ENCODE measurements at places on chromosomes 3 and 15. TPM values are rescaled to one million over a fixed set of nuclear protein-coding genes. Genes with fewer than 3 reads are reported as not detected.

Gene FETUB
- not detected for total RNA-seq

Gene C3orf22
- total RNA-seq, result not detected

Gene C2CD4B
- 0.58 TPM for total RNA-seq

Gene SH2D7
- total RNA-seq, result not detected

Gene STAC
- total RNA-seq, result not detected

Gene ALDH1L1
- total RNA-seq, result not detected

Gene CASR
- not detected for total RNA-seq

Gene FBXO40
- not detected for total RNA-seq

Gene SCN11A
- total RNA-seq, result not detected

Gene MINDY2
- total RNA-seq, result 10.1 TPM

Gene BCHE
- not detected for total RNA-seq

Gene HESX1
- total RNA-seq, result 0.63 TPM

Gene TMEM212
- not detected for total RNA-seq

Gene SENP7
- total RNA-seq, result 8.1 TPM

Gene ACTC1
- total RNA-seq, result not detected

Gene FSIP1
- 0.37 TPM for total RNA-seq

GRCh38 chr3:53142986-53143385 lies 12.8 kb upstream of the RFT1 start:
- no peak for DNase-seq

DNA sequence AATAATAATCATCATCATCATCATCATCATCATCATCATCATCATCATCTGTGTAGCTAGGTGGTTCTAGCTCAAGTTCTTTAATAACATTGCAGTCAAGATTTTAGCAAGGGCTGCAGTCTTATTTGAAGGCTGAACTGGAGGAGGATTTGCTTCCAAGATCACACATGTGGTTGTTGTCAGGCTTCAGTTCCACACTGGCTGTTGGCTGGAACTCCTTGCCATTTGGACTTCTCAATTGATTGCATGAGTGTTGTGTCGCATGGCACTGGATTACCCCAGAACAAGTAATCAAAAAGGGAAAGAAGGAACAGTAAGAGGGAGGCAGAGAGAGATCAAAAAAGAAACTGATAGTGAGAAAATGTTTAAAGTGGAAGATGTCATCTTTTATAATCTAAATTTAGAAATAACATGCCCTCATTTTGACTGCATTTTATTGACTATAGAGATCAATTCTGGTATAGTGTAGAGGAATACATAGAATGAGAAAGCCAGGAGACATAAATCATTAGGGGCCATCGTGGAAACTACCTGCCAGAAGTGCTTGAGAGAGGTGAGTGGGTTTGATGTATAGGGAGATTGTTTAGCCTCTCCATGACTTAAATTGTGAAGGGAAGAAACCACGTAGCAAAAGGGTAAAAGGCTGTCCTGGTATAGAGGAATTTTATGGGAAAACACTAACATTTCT lies 346.6 kb upstream of the RBMS3 start:
- DNase-seq, result no peak

DNA sequence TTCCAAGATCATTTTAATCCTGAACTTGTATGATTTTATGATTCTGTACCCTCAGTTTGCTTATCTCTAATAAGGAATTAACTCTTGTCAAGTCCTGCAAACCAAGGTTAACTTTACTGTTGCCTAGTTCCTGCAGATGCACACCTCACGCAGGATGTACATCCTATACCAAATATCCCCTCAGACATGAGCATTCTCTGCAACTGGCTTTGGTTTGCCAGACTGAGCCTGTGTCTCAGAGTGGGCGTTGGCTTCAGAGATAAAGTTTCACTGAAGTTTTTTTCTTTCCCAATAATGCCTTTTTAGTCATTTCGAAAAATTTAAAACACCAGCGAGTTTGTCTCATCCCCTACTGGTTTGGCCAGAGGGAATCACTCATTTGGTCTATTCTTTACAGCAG lies 173.9 kb downstream of the NR2F2 start:
- no peak for DNase-seq

DNA sequence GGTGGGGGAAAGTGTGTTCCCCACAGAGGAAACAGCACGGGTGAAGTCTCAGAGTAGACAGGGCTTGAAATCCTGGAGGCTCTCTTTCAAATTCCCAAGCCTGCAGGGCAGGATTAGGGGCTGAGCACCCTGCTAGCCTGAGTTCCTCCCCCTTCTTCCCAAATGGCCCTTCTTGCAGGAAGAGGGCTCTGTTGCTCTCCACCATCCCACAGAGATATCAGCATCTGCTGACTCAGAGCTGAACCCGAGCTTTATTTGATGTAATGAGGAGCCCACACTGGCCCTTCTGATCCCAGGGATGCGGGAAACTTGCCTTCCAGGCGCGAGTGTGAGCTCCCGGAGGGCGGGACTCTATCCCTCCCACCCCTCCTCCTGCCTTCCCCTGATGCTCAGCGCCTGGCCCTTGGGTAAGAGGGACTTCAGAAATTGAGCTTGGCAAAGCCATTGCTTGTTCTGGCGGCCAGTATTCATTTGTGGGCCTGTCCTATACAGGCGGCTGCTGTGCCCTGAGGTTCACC lies 1.4 kb upstream of the STRA6 start:
- DNase-seq, result no peak

- peak; percentile 76 for DNase-seq
Observed at GRCh38 chr3:160707187-160707794, 30.3 kb downstream of the ARL14 start.

DNA sequence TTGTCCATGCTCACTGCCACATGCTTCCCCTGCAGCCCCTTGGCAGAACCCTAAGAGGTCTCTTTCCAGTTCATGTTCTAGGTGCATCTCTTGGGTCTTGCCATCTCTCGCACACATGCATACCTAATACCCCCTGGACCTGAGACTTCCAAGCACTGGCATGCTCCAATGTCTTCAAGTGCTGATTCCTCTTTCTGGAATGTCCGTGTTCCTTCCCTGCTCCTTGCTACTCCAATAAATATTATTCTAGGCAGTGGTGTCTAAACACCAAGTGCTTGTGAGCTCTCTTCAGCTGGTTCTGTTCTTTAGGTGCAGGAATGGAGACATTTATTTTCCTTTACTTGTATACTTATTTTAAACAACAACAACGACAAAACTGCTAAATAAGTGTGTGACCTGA lies 370.1 kb downstream of the LPP start:
- DNase-seq, result no peak

GRCh38 chr3:69784954-69785514 lies 45.8 kb downstream of the MITF start:
- no peak for DNase-seq

GRCh38 chr3:98994128-98994762 lies 92.8 kb upstream of the DCBLD2 start:
- no peak for DNase-seq

GRCh38 chr3:134869153-134869726 lies 74.2 kb downstream of the EPHB1 start:
- DNase-seq, result no peak

DNA sequence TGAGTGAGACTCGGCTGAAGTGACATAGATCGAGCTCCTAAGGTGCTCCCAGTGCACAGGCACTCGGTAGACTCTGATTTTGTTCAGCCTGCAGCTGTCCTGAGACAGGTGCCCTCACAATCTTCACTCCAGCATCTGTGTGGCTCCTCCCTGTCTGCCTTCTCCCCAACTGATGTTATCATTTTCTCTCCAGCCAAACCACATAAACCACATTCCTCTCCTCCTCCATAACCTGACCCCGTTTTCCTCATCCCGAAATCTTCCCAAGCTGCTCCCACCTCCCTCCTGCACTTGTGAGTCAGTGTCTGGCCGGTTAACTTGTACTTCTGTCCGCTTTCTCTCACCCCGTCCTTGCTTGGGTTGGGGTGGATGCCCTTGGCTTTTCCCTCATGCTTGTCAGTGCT lies 93.3 kb upstream of the HACD2 start:
- DNase-seq, result no peak

GRCh38 chr15:62889141-62889661 lies 153.3 kb upstream of the TPM1 start:
- DNase-seq, result no peak

DNA sequence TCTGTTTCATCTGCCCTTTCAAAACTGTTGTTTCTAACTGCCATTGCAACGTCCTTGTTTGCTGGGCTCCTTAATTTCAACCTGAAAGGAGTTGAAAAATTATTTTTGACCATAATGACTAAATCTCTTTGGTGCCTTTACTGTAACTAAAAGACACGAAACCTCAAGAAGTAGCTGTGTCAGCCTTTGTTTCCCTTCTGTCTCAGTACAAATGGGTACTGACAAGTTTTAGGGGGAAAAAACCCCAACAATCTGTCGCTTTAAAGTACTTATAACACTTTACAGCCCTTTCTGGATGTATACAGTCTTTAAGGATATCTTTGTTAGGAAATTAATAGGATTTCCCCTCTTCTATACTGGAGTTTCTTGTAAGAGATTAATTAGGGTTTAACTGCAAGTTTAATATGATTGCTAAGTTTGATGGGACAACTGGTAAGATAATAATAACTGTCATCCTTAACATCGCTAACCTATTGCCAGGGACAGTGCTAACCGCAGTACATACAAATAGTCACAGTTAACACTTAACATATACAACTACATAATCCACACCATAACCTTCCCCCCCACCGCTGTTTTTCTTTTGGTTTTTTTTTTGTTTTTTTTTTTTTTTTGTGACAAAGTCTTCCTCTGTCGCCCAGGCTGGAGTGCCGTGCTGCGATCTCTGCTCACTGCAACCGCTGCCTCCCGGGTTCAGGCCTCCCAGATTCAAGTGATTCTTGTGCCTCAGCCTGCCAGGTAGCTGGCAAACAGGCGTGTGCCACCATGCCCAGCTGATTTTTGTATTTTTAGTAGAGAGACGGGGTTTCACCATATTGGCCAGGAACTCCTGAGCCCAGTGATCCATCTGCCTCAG lies 1.7 kb downstream of the GXYLT2 start:
- DNase-seq, result no peak

- DNase-seq, result no peak
Observed at GRCh38 chr3:15708882-15709677, 88.7 kb downstream of the ANKRD28 start.

GRCh38 chr3:15186101-15186476 lies 20.0 kb upstream of the CAPN7 start:
- no peak for DNase-seq

DNA sequence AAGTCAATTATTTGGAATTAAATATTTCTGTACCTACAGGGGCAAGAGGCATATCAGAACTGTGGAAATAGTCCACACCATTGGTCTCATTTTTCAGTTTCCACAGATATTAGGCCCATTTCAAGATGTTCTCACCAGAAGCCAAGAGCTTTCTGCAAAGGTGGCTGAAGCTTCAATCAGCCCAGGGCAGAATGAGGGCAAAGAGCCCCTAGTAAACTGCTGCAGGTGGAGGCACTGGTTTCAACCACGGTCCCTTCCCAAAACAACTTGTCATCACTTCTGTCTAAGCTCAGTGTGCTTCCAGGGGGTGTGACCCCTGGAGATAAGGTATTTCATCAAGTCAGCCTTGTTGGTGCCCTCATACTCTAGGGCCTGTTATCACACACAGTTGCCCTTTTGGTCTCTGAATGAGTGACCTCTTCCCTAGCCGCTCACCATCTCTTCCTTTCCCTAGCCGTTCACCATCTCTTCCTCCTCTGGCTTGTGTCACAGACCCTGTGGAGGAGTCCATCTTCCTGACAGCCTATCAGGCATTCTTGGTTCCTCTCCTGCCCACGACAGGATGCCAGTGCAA lies 21.2 kb downstream of the IL17RD start:
- no peak for DNase-seq

DNA sequence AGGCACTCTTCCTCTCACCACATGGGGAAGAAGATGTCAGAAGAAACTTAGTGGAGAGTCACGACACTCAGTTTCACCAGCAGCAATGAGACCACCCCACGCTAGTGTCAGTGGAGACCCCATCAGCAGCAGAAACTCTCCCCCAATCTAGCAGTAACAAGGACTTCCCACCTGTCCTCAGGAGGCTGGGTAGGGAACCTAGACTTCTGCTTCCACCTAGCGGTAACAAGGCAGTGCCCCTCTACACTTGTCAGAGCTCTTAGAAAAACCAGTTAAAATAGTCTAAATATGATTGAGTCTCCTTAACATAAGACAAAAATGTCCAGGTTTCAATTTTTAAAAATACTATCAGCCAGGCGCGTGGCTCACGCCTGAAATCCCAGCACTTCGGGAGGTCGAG lies 57.3 kb downstream of the TRAT1 start:
- DNase-seq, result peak; percentile 56

- DNase-seq, result no peak
Observed at GRCh38 chr15:57692709-57693108, 13.8 kb upstream of the POLR2M start.

- peak; percentile 49 for DNase-seq
Observed at GRCh38 chr3:172103724-172104123, 64.3 kb downstream of the FNDC3B start.

GRCh38 chr15:75696311-75696720 lies 16.3 kb downstream of the CSPG4 start:
- DNase-seq, result no peak

DNA sequence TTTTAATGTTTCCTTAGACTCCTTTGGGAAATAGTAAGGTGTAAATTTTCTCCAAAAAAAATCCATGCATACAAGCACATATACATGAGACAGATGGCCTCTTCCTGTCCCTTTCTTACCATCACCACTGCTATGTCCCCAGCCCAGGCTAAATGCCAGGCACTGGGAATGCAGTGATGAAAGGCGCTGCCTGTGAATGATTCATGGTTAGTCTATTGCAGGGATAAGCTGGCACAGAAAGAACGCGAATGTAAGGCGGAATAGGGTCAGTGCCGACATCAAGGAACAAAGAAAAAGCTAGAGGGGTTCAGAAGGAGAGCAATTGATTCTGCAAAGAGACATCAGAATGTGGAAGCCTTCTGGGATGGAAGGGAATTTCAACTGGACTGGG lies 36.2 kb upstream of the CFAP161 start:
- DNase-seq, result no peak

DNA sequence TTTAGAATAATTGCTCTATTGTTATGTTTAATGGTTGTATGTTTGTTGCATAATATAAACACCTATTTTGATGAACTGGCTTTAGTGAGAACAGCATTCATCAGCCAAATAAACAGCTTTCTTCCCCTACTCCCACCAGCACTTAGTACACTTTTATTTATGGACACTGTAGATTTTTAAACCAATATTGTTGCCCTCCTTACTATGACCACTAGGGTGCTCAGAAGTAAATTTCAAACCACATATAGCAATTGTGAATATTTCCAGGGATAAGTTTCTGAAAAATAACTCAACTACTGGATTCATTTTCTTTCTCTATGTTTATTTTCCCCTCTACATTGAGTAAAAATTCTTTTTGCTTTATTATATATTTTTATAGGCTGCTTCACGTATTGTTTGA lies 84.7 kb upstream of the PTX3 start:
- no peak for DNase-seq
